ENCODE measurements at places on chromosomes 6 and 20.

DNA sequence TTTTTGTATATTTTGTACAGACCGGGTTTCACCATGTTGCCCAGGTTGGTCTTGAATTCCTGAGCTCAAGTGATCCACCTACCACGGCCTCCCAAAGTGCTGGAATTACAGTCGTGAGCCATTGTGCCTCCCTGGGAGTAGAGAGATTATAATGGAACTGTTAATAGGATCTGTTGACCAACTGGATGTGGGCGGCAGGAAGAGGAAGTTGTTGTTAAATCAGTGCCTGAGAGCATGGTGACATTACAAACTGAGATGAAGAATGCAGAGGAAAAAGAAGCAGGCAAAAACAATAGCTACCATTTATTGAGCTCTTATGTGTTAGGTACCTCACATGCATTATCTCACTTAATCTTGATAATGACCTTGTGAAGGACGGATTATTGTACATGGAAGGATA, 9.2 kb upstream of the L3MBTL3 start:
- DNase-seq = no peak

- DNase-seq = no peak
These were observed 2.9 kb downstream of the ADGRF5 start for GRCh38 chr6:46918806-46919205.

GRCh38 chr20:53948383-53949318, 121.7 kb downstream of the BCAS1 start:
- no peak for DNase-seq

DNA sequence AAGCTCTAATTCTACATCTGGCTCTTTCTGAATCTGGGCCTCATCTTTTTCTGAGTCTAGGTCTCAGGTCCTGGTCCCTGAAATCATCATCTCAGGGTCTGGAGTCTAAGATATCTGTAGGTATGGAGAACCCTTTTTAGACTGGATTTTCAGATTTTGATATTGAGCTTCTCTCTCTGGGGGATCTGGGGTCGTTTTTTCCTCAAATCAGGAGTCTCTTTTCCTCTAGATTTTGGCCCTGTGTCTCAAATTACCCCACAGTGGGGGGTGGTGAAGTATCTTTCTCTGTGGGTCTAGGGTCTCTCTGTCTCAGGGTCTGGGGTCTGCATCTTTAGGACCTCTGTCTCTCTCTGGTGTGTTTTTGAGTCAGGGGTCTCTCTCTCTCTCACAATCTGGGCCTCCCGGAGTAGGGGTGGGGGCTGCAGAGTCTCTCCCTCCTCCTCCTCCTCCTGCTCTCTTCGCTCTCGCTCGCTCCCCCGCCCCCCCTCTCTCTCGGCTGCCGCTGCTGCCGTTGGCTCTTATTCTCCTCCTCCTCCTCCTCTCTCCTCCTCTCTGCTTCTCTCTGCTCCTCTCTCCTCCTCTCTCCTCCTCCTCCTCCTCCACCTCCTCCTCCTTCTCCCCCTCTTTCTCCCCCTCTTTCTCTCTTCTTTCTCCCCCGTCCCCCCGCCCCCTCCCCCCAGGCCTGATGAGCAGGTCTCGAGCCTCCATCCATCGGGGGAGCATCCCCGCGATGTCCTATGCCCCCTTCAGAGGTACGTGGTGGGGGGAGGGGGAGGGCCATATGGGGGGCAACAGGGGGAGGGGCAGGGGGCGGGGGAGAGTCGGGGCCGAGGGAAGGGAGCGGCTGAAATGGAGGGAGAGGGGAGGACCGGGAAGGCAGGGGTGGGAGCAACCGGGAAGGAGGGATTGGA, at the start of gene SYNGAP1:
SYNGAP1 (plus strand) TSS at position 486 of the 911 bp plus-strand sequence; CDS start at position 686, 200 bp downstream.
- peak; percentile 61 for DNase-seq

- no peak for DNase-seq
These were observed 40.8 kb downstream of the ELMO2 start for GRCh38 chr20:46365487-46366220.

- DNase-seq = no peak
These were observed 144.5 kb downstream of the SYCP2 start for GRCh38 chr20:59788811-59789397.
